ENCODE measurements at places on chromosomes 1 and 21. TPM values are rescaled to one million over a fixed set of nuclear protein-coding genes. Genes with fewer than 3 reads are reported as not detected.

Gene PTPRU
- 37.9 TPM for total RNA-seq

Gene GFI1
- under 0.01 TPM for total RNA-seq

Gene CYP2J2
- under 0.01 TPM for total RNA-seq

Gene PDZK1IP1
- not detected for total RNA-seq

Gene SYCP1
- total RNA-seq = not detected

Gene IRF6
- total RNA-seq = 0.14 TPM

Gene KCNN3
- under 0.01 TPM for total RNA-seq

Gene AGT
- 2.7 TPM for total RNA-seq

Gene OR14K1
- not detected for total RNA-seq
